ENCODE measurements at places on chromosomes 13 and 19. TPM values are rescaled to one million over a fixed set of nuclear protein-coding genes. Genes with fewer than 3 reads are reported as not detected.
A peak's percentile ranks its signal among the peaks of the same experiment; 100 is the strongest.

DNA sequence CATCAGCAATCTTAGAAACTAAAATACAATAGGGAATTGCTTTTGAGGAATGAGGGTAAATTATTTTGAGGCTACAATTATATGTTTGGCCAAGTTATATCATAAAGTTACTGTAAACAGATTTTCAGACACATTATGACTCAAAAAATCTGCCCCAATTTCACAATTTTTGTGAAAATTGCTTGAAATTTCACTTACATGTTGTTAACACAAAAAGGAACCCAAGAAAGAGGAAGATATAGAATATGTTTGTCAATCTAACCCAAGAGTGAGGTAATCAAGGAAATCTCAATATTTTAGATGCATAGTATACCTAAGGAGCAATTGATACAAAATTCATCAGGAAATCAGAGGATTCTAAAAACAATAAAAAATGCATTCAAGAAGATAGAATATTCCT is 73.9 kb upstream of the FNDC3A start:
- peak overlapping the region; percentile 67 for H3K27ac ChIP-seq
- no peak for DNase-seq
- no peaks in the 10 kb centered on the region for H3K4me1 ChIP-seq
- H3K27me3 ChIP-seq: no peaks in the 10 kb centered on the region

GRCh38 chr19:31214086-31214485 is 135.2 kb downstream of the TSHZ3 start:
- DNase-seq: peak; percentile 86
- no peaks in the 10 kb centered on the region for H3K27me3 ChIP-seq
- no peak overlapping the region for H3K27ac ChIP-seq
- H3K4me1 ChIP-seq: peaks cover 5% of the 10 kb centered on the region
- H3K36me3 ChIP-seq: no peaks in the 10 kb centered on the region

GRCh38 chr19:1929021-1929742 is 11.8 kb upstream of the CSNK1G2 start:
- H3K27me3 ChIP-seq: no peaks in the 10 kb centered on the region
- DNase-seq: peak; percentile 96
- peak overlapping the region; percentile 18 for H3K27ac ChIP-seq
- peaks cover 13% of the 10 kb centered on the region for H3K4me1 ChIP-seq
- H3K4me3 ChIP-seq: peak overlapping the region; percentile 64

DNA sequence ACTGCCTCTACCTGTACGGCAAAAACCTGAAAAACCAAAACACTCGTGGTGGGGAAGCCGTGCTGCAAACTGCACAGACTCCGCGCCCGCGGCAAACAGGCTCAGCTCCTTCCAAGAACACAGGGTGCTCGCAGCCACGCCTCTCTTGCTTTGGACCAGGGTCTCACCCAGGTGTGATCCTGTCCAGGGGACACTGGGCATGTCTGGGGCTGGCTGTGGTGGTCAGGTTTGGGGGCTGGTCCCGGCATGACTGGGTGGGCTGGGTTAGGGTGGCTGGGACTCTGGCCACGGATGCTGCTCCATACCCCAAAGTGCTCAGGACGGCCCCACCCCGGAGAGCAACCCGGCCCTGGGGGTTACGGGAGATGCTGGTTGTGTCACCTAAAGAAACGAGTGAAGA is 13.9 kb downstream of the GPX4 start:
- H3K36me3 ChIP-seq: peaks cover 100% of the 10 kb centered on the region
- no peak overlapping the region for H3K4me3 ChIP-seq
- no peak overlapping the region for H3K27ac ChIP-seq
- peaks cover 25% of the 10 kb centered on the region for H3K4me1 ChIP-seq
- no peaks in the 10 kb centered on the region for H3K27me3 ChIP-seq

GRCh38 chr13:111873676-111874178 is 193.2 kb upstream of the SOX1 start:
- no peak overlapping the region for H3K27ac ChIP-seq
- no peaks in the 10 kb centered on the region for H3K27me3 ChIP-seq
- DNase-seq: no peak
- H3K36me3 ChIP-seq: no peaks in the 10 kb centered on the region
- H3K4me1 ChIP-seq: no peaks in the 10 kb centered on the region

DNA sequence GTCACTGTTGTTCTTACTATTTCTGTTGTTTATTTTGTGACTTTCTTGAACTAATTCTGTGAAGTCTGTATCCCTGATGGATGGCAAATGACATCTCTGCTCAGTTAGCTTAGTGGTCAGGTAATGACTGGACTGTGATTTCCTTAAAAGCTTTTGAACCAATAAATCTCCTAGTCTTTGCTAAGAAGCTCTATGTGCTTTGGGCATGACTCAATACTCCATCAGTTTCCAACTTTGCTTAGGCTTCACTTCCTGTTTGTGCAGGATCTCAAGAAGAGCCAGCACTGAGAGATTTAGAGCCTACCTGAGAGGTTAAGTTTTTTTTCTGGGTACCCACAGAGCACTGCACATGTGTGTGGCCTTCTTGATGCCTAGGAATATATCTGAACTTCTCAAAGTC is 329.7 kb upstream of the HTR2A start:
- H3K27me3 ChIP-seq: no peaks in the 10 kb centered on the region
- no peak overlapping the region for H3K4me3 ChIP-seq
- H3K4me1 ChIP-seq: no peaks in the 10 kb centered on the region
- H3K36me3 ChIP-seq: no peaks in the 10 kb centered on the region

DNA sequence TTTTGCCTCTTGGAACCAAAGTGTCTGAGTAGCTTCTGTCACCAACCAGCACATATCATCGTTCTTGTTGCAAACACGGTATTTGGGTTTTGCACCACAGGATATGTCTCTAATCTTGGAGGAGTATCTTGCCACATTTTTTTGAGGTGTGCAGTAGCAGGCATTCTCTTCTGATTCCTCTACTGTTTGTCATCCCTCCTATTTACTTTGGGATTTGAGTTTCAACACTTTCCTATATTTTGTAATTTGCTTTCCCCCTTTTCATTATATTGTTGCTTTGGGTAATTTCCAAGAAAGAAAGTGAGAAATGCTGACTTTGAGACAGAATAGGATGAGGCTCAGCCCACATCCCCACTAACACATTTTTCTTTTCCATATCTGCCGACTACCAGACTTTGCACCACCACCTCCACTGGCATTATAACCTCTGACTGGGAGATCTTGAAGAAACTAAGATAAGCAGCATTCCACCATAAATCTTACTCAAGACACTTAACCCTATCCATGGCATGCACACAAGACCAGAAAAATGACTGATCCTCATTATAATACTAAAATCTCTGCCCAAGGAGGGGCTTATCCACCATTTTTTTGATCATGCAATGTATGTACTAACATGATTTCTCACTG is 12.0 kb upstream of the DZIP1 start:
- no peak for DNase-seq
- no peak overlapping the region for H3K27ac ChIP-seq
- no peaks in the 10 kb centered on the region for H3K4me1 ChIP-seq
- H3K36me3 ChIP-seq: no peaks in the 10 kb centered on the region
- no peak overlapping the region for H3K4me3 ChIP-seq

DNA sequence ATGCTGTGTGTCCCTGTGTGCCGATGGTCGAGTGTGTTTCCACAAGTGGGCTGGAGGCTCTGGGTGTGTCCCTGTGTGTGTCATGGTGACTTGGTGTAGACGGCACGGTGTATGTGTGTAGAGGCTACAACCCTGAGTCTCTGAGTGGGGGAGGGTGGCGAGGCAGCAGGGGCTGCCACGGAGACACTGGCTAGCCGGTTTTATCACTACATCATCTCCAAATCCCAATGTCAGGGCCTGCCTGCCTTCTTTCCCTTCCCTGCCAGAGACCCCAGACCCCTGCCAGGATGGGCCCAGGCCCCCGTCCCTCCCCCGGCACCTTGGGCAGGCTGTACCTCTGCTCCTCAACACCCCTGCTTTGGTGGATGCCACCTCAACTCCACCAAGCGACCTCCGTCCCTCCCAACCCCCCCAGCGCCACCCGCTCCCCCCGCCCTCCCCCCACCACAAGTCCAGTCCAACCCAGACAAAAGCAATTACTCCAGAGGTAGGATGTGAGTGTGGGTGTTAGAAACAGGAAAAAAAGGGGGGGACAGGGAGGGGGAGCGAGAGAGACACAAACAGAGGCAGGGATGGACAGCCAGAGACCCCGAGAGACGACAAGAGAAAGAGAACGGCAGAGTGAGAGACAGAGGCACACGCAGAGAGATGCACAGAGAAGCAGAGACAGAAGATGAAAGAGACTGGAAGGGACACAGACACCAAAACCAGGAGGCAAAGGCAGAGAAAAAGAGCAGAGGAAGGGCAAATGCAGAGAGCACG is 21.6 kb upstream of the POU2F2 start:
- no peak overlapping the region for H3K4me3 ChIP-seq
- H3K36me3 ChIP-seq: no peaks in the 10 kb centered on the region
- peaks cover 12% of the 10 kb centered on the region for H3K4me1 ChIP-seq
- peaks cover 26% of the 10 kb centered on the region for H3K27me3 ChIP-seq

GRCh38 chr13:107200491-107200890 is 632.6 kb upstream of the ARGLU1 start:
- no peaks in the 10 kb centered on the region for H3K27me3 ChIP-seq
- H3K27ac ChIP-seq: no peak overlapping the region
- H3K4me1 ChIP-seq: no peaks in the 10 kb centered on the region
- no peaks in the 10 kb centered on the region for H3K36me3 ChIP-seq

- no peaks in the 10 kb centered on the region for H3K27me3 ChIP-seq
- no peaks in the 10 kb centered on the region for H3K36me3 ChIP-seq
- H3K27ac ChIP-seq: no peak overlapping the region
These were observed 1819.5 kb downstream of the SLITRK5 start for GRCh38 chr13:89490661-89491060.

The ZNF382 gene
- polyA plus RNA-seq: 2.6 TPM

DNA sequence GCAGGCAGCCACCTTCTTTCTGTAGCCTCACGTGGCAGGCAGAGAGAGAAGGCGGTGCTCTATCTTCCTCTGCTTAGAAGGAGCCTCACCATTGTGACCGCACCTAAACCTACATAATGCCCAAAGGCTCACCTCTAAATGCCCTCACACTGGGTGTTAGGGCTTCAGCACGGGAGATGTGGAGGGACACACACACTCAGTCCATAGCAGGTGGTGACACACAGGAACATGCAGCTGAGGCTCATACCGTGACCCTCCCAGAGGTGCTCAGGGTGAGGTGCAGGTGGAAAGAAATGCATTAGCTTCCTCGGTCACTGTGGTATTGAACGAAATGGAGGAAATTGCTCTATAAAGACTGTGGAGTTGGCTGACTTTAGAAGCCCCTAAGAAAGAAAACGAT is 37.7 kb upstream of the TUBGCP3 start:
- H3K4me3 ChIP-seq: no peak overlapping the region
- DNase-seq: peak; percentile 18

GRCh38 chr19:40314656-40315055 is 29.5 kb upstream of the AKT2 start:
- H3K36me3 ChIP-seq: peaks cover 31% of the 10 kb centered on the region
- DNase-seq: no peak
- H3K27me3 ChIP-seq: no peaks in the 10 kb centered on the region
- no peak overlapping the region for H3K27ac ChIP-seq

GRCh38 chr13:25502031-25502430 is 130.3 kb downstream of the ATP8A2 start:
- H3K4me3 ChIP-seq: no peak overlapping the region
- H3K36me3 ChIP-seq: no peaks in the 10 kb centered on the region
- H3K27ac ChIP-seq: no peak overlapping the region

The EBI3 gene
- 15.0 TPM for polyA plus RNA-seq

DNA sequence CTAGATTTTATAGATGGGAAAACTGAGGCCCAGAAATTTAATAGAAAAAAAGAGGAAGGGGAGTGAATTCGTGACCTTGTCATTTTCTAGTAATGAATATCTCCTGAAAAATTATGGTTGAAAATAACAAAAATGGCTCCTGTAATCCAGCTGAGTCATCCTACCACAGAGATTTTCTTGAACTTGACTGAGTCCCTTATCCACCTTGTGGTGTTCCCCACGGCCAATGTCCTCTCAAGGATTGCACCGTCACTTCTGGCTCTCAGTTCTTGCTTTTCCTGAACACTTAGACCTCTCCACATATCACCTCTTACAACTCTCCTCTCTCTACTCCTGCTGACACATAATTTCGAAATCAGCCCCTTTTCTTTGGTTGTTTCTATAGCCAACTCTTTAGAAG is 1.2 kb upstream of the KATNAL1 start:
- H3K27ac ChIP-seq: no peak overlapping the region
- DNase-seq: no peak
- H3K27me3 ChIP-seq: no peaks in the 10 kb centered on the region
- H3K4me1 ChIP-seq: peaks cover 41% of the 10 kb centered on the region
- H3K4me3 ChIP-seq: no peak overlapping the region

DNA sequence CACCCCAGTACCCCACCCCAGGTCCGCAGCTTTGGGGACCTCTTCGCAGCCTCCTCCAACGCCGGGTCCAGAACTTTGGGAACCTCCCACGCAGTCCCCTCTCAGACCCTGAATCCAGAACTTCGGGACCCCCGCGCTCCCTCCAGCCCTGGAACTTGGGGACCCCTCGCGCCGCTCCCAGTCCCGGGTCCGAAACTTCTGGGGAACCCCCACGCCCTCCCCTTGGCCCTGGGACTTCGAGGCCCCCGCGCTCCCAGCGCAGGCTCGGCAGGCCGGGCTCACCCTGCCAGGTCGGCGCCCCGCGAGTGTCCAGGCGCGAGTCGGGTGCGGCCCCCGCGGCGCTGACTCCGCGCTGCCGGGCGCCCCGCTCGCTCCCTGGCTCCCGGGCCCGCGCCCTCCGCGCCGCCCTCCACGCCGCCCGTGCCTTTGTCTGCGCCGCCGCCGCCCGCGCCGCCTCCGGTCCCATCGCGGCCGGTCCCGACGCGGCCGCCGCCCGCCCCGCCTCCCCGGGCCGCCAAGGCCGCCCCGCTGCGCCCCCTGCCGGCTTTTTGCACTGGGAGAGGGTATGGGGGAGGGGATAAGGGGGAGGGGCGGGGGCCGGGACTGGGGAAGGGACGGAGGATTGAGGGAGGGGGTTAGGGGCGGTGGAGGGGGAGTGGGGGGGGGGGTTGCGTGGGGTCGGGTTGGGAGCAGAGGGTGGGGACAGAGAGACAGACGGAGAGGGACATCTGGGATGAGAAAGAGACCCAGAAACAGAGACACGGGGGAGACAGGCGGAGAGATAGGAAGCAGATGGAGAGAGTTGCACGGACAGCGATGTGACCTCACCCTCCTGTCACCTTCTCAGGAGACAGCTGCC is at the start of gene HOMER3:
Gene HOMER3, minus strand, starts transcription at position 449 of the 859 bp plus-strand sequence. CDS start 2,235 bp downstream, outside the sequence.
- no peaks in the 10 kb centered on the region for H3K27me3 ChIP-seq
- peaks cover 60% of the 10 kb centered on the region for H3K4me1 ChIP-seq
- H3K36me3 ChIP-seq: no peaks in the 10 kb centered on the region

- DNase-seq: no peak
- H3K27ac ChIP-seq: no peak overlapping the region
These were observed 34.3 kb downstream of the FAM216B start for GRCh38 chr13:42815681-42816080.

Measured in spleen (tissue), 13 donors.